ENCODE measurements at places on chromosomes 6 and 20.

GRCh38 chr6:108078191-108078590 is 3.6 kb upstream of the OSTM1 start:
- no peak for DNase-seq

GRCh38 chr6:108211671-108212070 is 45.8 kb downstream of the NR2E1 start:
- no peak for DNase-seq

DNA sequence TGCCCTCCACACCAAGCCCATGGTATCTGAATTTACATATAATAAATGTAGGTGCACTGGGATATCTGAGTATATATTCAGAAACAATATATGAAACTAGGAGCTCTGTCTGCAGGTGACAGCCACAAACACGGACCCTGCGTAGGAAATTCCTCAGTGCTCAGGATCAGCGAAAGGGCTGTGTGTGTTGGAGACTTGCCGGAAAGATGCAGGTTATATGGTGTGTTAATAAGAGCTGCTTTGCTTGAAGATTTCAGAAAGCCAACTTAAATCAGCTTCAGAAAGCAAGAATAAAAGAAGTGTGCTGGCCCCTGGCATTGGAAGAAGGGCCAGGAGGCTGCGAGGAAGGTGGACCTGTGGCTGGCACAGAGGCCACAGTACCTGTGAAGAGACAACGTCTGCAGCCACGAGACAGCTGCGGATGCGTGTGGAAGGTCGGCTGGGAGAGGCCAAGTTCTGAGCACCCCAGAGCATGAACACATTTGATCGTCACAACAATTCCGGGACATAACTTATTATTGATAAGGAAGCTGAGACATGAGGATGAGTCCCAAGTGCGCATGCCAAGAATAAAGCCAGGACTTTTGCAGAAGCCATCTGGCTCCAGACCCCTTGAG is 183.2 kb downstream of the DLL1 start:
- DNase-seq = peak; percentile 63

DNA sequence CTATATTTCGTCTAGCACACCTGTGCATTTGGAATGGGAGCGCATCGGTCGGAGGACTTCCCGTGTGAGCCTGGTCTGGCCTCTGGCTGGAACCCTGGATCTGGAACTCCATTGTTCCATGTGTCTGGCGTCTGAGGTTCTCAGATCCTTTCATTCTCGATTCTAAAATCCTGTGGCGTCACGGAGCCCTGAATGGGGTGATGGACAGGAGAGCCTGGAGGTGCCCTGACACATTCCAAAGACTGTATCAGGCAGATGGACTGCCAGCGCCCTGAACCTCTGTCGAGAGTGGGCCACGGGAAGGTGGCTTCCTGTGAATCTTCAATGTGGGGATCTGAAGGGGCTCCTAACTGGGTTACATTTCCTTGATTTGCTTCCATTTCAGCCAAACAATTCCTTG is 20.6 kb downstream of the MYH7B start:
- no peak for DNase-seq

DNA sequence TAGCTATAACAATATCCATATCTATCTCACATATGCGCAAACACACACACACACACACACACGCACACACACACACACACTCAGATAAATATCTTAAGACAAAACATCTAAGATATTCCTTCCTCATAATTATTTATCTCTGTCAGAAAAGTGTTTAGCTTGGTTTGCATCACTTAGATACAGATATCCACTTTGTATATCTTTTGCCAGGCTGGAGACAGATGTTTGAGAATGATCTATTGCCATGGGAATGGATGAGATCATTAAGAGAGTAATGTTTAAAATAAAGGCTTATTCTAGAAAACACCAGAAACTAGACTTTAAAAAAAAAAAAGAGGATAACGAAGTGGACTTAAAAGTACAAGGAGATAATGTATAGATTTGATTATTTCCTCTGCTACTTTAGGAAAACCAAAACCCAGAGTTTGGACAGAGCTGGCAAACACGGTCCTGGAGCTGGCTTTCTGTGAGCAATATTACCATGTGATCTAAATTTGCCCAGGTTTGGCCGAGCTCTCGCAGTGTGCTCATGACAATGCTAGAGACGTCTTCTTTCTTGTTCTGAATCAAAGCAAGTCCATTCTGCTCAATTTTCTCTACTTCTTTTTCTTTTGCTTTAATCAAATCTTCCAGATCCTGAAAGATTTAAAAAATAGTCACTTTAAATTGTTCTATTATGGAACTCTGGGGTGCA is 411.8 kb downstream of the SYNE1 start:
- no peak for DNase-seq

GRCh38 chr6:22447249-22448196 is 121.8 kb upstream of the HDGFL1 start:
- no peak for DNase-seq

- DNase-seq = no peak
Observed at GRCh38 chr6:105373481-105373880, 29.4 kb downstream of the PREP start.

DNA sequence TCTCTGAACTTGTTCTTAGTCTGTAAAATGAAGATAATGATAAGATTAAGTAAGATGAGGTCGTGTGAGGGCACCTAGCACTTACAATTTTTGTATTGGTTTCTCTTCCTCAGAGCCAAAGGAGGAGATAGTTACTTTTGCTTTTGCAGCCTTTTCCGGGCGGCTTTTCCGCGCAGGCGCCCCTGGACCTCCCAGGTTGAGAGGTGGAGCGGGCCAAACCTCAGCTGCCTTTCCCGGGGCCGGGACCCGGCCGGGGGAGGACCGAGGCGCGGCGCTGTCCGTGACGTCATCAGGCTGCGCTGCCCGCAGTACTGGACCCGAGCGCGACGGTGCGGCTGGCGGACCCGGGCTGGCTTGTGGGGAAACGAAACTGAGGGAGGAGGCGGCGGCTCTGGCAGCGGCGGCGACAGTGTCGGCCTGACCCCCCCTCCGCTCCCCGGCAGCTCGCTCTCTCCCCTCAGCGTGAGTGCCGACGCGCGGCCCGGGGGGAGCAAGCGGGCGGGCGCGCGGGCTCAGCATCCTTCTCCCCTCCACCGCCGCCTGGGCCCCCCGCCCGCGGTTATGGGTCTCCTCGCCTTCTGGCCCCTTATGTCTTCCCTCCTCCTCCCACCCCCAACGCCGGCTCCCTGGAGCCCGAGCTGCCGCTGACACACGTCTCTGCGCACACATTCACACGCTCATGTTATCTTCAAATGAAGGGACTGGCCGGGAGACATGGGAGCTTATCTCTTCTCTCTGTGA is at the start of gene CMTR1:
CMTR1 (plus strand) TSS at position 306 of the 741 bp plus-strand sequence. CDS start 2,409 bp downstream, outside the sequence.
- DNase-seq = peak; percentile 89

DNA sequence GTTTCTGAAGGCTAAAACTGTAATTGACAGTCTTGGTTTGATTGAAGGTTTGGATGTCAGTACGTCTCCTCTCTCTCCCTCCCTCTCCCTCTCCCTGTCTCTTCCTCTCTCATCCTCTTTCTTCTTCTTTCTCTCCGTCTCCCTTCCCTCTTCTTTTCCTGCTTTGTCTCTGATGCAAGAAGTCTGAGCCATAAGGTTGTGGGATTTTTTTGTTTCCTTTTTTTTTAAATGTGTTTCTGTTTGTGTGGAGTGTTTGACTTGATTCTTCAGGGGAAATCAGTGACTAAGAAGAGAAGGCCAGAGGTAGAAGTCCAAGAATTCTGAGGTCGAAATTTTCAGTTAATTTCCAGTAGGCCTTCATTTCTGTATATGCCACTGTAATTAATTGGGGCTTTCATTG is 111.9 kb downstream of the FOXO3 start:
- DNase-seq = no peak

- DNase-seq = no peak
Observed at GRCh38 chr20:59005523-59006166, 1.4 kb downstream of the CTSZ start.

DNA sequence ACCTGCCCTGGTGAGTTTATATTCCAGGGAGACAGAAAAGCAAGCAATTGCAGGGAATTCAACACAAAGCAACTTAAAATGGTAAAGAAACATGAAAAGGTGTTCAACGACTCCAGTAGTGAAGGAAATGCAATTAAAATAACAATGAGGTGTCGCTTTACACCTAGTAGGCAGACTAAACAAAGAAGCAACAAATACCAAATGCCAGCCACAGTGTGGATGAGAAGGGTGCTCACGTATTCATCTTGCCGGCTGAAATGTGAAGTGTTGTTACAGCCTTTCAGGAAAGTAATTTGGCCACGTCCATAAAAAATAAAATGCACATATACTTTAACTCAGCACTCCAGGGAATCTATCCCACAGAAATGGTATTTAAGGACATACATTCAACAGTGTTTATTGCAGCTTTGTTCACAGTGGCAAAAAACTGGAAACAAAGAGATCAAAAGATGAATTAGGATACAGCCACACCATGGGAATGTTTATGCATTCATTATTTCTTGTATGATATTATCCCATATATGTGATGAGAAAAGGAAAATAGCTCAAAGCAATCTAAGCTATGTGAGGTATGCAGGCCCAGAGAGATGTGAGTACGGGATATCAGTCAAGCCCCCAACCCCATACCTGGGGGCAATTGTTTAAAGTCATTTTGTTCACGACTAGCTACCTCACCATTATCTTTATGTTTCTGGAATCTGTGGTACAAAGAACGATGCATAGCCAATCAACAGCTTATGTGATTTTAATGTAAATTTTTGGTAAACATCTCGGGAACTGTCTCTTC is 266.0 kb upstream of the SOX4 start:
- no peak for DNase-seq

DNA sequence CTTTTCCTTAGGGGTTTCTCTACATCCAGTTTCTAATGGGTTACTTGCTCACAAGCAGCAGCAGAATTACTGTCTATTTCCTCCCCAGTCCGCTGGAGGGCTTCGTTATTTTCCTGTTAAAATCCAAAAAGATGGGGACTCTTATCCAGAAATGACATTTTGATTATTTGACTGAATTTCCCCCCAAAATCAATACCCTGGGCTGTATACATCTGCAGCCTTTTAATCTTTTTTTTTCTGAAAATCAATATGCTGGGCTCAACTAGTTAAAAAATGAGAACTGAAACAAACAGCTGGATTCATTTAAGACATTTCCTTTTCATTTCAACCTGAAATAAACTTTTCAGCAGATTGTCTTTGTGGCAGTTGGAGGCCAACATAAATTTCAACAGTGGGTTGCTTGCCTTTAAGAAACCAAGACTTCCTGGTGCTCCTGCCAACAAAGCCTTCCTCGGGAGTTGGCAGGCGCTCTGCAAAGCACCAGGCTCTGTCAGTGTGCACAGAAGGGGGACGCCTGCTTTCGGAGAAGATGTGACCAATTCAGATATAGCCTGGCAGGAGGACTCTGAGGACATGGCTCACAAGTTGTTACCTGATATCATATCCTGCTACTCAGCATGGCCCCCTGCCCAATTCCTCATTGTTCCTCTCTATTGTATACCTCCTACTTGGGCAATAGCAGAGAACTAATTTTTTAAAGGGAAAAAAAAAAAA is 204.7 kb upstream of the ARG1 start:
- DNase-seq = peak; percentile 20

- no peak for DNase-seq
Observed at GRCh38 chr20:21739161-21739560, 33.7 kb downstream of the PAX1 start.

DNA sequence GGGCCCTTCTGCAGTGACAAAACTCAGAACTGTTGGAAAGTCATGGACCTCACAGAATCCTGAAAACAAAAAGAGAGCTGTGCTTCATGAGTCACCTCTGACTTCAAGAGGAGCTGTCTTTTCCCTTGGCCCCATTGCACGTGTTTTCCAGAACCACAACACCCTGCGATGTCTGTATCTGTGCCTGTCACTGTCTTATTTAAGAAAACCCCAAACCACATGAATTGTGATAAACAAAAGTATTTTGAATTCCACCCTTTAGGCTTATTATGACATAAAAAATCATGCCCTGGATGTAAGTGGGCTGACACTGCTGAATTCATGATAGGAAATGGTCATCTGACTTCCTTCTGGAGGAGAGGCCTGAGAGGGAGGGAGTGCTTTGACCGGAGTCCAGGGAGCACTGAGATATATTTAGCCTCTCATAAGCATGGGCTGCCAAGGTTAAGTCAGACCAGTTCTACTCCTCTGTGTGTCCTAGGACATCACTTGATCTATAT is 96.4 kb upstream of the DUSP22 start:
- DNase-seq = peak; percentile 43

DNA sequence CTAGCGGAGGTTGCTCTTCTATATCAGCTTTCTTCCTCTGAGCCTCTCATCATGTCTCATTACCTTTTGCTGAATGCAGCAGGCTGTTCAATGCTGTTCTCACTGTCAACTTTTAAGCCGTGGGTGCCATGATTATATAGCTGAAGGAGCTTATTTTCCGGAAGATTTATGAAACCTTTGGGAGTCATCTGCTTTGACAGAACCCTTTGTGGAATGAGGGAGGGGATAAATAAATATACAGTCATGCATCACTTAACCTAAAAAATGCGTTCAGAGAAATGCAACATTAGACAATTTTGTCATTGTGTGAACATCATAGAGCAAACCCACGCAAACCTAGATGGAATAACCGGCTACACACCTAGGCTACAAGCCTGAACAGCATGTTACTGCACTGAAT is 102.2 kb upstream of the AKAP12 start:
- DNase-seq = no peak

DNA sequence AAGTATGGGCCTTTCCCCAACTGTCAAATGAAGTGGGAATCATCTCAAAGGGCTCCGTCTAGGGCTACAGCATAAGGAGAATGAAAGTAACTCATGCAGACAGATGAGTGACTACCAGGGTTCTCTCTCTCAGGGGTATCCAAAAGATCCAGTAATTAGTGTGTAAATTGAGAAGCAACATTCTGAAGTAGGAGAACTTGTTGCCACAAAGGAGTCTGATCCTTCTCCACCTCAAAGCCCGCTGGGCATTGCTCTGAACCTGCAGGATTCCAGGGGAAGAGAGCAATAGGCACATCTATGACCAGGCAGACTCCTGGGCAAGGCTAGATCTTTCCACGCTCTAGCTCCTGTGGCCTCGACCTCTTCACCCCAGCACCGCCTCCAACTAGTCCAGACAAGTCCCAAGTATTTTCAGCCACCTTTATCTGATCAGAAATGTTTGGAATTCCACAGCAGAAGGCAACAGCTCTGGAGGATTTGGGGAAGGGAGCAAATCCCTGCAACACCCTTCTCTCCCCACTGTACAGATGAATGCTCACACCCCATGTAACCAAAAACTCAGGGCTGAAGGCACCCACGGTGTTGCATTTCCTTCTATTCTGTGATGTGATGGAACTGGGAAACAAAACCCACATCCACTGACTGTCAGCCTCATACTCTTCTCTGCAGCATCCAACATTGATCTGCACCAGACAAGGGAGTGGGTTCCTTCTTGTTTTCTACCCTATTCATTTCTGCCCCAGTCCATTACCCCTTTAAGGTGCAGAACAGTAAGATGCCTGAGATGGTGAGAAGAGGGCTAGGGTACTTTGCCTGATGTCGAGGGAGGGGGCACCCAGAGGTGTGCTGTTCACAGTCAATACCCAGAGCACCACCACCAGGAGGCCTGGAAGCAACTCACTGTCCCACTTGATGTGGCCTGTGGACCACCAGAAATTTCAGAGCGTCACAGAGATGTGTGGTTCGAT is 41.0 kb downstream of the COX4I2 start:
- no peak for DNase-seq

- DNase-seq = no peak
Observed at GRCh38 chr20:37903317-37904007, 535 bp downstream of the VSTM2L start.

Measured in lower leg skin (tissue), 4 donors.